ENCODE measurements at places on chromosomes 3 and 15.

DNA sequence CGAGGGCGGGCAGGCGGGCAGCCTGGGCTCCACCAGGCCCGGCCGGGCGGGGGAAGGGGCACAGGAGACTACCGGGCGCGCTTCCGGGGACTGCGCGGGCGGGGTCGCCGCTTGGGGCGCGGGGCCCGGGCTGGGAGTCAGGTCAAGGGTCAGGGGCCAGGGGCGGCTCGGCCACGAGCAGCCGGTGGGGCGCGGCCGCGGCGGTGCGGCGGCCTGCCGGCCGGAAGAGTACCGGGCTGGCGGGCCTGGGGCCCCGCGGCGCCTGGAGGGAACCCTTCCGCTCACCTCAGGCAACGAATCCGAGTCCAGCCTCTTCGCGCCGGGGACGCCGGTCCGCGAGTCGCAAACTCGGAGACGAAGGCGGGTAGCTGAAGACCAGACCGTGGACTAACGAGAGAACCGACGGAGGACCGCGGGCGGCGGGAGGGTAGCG is 225 bp downstream of the RHOA start:
- no peak for DNase-seq
- peaks cover 33% of the 10 kb centered on the region for H3K4me1 ChIP-seq
- H3K27me3 ChIP-seq: no peaks in the 10 kb centered on the region

DNA sequence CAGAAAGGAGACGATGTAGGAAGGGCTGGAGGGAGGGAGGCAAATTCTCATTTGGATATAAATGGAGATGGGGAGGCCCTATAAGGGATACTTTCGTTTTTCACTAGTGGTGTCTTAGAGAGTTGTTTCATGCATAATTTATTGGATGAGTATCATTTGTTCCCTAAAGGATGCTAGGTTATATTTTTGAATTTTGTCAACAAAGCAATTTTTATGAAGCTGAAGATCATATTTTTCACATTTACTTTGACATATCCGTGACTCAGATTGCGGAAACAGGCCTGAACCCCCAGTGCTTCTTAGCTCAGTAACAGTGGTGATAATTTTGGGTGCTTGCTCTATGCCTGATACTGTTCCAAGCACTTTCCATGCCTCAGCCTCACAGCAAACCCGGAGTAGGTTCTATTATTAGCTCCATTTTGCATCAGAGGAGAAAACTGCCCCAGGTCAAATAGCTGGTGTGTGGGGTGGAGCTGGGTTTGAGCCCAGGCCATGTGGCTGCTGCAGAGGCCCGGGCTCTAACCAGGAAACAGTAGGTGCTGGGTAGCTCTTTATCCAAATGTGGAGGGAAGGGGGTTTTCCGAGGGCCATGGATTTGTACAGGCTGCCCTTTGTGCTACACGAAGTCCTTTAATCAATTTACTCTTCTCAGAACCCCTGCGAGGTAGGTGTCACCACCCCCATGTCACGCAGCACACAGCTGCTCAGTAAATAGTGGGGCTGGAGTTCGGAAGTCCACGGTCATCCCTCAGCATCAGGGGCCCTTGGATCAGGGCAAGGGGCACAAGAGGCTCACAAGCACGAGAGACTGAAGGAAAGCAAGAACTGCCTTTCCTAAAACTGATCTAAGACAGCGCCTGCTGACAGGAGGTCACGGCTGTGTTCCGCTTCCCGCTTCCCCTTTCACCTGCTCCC is 99.1 kb downstream of the SLC49A4 start:
- H3K4me1 ChIP-seq: peaks cover 6% of the 10 kb centered on the region
- H3K27me3 ChIP-seq: no peaks in the 10 kb centered on the region
- no peak overlapping the region for H3K27ac ChIP-seq
- DNase-seq: no peak

DNA sequence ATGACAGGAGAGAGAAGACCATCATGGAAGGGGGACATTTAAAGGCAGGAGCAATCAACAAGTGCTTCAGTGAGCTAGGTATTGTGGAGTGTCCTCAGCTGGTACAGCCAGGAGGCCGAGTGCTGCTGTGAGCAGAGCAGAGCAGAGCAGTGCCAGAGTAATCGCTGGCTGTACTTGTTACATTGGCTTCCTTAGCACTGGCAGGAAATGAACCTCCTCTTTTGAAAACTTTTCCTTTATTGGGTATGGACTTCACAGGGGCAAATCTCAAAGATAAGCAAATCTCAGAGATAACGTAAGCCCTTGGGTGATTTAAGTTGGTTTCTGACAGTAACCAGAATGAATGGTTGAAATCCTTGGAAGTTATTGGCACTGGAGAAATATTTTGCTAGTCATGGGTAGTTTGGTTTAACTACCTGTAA is 2.1 kb downstream of the SH3GL3 start:
- DNase-seq: no peak
- H3K36me3 ChIP-seq: no peaks in the 10 kb centered on the region
- peaks cover 52% of the 10 kb centered on the region for H3K27me3 ChIP-seq

DNA sequence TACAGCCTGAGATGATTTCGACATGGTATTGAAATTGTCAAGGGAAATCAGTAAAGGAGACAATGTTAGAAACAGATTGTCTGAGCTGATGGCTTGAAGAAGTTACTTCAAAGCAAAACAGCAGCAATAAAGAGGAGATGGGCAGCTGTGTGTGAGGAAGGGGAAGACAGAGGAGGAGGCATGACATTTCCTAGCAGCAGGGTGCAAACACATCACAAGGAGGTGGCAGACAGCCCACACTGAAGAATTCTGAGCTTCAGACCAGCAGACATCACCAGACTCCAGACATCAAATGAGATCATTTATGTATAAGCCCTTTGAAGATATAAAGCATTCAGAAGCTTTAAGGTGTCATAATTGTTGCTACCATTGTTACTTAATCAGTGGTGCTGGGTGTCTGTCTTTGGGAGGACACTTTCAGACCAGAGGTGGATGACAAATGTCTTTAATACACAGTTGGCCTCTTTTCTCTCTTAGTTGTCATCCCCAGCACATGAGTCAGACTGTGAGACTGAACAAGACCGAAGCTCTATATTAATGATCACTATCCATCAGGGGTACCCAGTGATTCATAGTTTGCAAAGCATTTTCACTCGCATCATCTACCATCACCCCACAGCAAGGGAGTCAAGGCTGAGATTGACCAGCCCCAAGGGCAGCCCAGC is 203.9 kb downstream of the MINAR1 start:
- H3K36me3 ChIP-seq: peaks cover 14% of the 10 kb centered on the region
- no peaks in the 10 kb centered on the region for H3K4me1 ChIP-seq
- no peak overlapping the region for H3K27ac ChIP-seq
- H3K4me3 ChIP-seq: no peak overlapping the region

GRCh38 chr3:35409991-35410390 is 229.3 kb upstream of the ARPP21 start:
- DNase-seq: no peak
- no peak overlapping the region for H3K27ac ChIP-seq
- H3K4me3 ChIP-seq: no peak overlapping the region
- H3K4me1 ChIP-seq: no peaks in the 10 kb centered on the region
- H3K36me3 ChIP-seq: no peaks in the 10 kb centered on the region

GRCh38 chr15:55514414-55514850 is 6.4 kb upstream of the DNAAF4 start:
- peaks cover 7% of the 10 kb centered on the region for H3K27me3 ChIP-seq
- H3K4me3 ChIP-seq: no peak overlapping the region
- no peak for DNase-seq
- H3K27ac ChIP-seq: no peak overlapping the region
- H3K36me3 ChIP-seq: no peaks in the 10 kb centered on the region

GRCh38 chr3:159260049-159260662 is 458.3 kb downstream of the MFSD1 start:
- no peaks in the 10 kb centered on the region for H3K36me3 ChIP-seq
- H3K27me3 ChIP-seq: peaks cover 15% of the 10 kb centered on the region
- DNase-seq: no peak
- no peak overlapping the region for H3K4me3 ChIP-seq

DNA sequence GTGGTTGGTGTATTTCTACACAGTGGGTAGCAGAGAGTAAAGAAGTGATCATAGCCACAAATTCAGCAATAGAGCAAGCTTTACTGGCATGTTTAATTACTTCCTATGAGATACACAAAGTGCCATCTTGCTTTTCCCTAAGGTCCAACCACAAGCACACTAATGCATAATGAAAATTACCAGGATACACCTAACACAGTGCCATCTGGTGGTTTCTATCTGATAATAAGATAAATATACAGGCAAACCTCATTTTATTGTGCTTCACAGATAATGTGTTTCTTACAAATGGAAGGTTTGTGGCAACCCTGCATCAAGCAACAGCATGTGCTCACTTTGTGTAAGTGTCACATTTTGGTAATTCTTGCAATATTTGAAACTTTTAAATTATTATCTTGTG is 223.0 kb downstream of the NSUN3 start:
- no peak for DNase-seq
- no peak overlapping the region for H3K4me3 ChIP-seq
- H3K27me3 ChIP-seq: no peaks in the 10 kb centered on the region
- no peak overlapping the region for H3K27ac ChIP-seq
- no peaks in the 10 kb centered on the region for H3K4me1 ChIP-seq
- H3K36me3 ChIP-seq: no peaks in the 10 kb centered on the region

DNA sequence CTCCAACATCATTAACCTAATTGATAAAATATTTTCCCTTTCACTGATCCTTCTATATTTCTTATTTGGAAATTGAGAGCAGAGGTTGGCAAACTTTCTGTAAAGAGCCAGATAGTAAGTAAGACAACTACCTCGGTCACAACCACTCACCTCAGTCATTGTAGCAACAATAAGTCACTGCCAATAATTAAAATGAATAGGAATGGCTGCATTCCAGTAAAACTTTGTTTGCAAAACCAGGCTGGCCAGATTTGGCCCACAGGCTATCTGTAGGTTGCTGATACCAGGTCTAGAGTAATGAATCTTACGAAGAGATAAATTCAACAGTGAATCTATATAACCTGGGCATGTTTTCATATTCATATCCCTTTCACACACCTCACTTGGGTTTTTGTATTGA is 316.2 kb upstream of the TBC1D5 start:
- H3K27me3 ChIP-seq: peaks cover 2% of the 10 kb centered on the region
- H3K27ac ChIP-seq: no peak overlapping the region
- no peak for DNase-seq
- H3K4me3 ChIP-seq: no peak overlapping the region
- no peaks in the 10 kb centered on the region for H3K4me1 ChIP-seq
- peaks cover 13% of the 10 kb centered on the region for H3K36me3 ChIP-seq

DNA sequence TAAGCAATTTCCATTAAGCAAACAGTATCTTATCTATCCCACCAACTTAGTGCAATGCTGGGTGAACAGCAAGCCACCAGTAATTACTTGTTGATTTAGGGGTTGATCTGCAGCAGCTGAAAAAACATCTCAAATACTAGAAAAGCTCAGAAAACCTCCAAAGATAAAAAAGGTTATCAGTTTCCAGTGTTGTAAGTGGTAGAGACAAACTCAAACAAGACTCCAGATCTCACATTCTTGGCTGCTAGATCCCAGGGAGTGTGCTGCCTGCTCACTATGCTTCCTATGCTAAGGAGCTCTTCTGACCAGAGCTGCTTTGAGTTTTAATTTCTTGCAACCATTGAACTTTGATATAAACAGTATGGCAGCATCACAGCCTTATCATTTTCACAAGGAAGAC is 11.3 kb downstream of the B3GALNT1 start:
- H3K27me3 ChIP-seq: no peaks in the 10 kb centered on the region
- no peak overlapping the region for H3K27ac ChIP-seq
- no peak for DNase-seq
- H3K36me3 ChIP-seq: peaks cover 2% of the 10 kb centered on the region

DNA sequence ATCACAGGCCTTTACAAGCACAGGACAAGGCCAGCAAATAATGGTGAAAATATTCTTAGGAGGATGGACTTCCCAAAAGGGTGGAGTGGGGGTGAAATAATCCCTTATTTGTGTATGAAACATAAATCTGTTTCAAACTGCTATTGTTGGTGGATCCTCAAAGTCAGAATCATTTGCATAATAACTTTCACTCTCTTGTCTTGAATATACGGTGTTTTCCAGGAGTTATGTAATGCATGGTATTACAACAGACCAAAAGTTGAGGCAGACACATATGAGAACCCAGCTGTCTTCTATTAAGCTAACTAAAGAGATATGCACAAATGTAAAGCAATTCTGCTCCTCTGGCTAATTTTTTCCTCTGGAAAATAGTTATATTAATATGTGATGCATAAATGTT is 57.7 kb downstream of the PRTG start:
- peaks cover 2% of the 10 kb centered on the region for H3K4me1 ChIP-seq
- H3K36me3 ChIP-seq: no peaks in the 10 kb centered on the region
- DNase-seq: no peak
- no peak overlapping the region for H3K27ac ChIP-seq
- H3K27me3 ChIP-seq: peaks cover 3% of the 10 kb centered on the region
- H3K4me3 ChIP-seq: no peak overlapping the region

GRCh38 chr3:127675651-127676391 is 3.1 kb downstream of the ABTB1 start:
- H3K27ac ChIP-seq: peak overlapping the region; percentile 89
- peaks cover 54% of the 10 kb centered on the region for H3K4me1 ChIP-seq
- DNase-seq: no peak
- peak overlapping the region; percentile 15 for H3K4me3 ChIP-seq
- H3K27me3 ChIP-seq: no peaks in the 10 kb centered on the region

DNA sequence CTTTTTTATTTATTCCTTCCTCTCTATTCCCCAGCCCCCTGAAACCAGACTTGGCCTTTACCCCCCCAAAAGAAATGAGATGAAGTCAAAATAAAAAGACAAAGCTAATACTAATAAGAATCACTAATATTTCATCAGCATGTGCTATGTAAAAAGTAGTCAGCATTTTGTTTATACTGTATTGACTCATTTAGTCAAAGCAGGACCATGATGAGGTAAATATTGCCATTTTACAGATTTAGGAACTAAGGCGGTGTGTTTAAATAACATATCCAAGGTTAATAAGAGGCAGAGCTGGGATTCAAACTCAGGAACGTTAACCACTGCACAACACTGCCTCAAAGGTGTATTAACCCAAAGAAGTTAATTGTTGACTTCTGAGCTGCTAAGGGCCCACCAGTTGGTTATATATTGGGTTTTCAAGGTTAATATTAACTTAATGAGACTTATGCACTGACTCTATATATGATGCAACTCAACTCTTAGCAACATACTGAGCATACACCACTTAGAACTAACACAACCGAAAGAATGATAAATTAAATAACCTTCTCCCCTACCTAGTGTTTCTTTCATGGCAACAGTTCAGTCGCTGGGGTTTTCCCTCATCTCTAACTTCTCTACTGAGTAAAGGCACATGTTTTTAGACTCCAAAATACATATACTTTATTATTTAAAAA is 34.7 kb downstream of the FOXP1 start:
- H3K27ac ChIP-seq: no peak overlapping the region
- H3K4me3 ChIP-seq: no peak overlapping the region
- DNase-seq: no peak
- H3K27me3 ChIP-seq: no peaks in the 10 kb centered on the region
- H3K4me1 ChIP-seq: peaks cover 2% of the 10 kb centered on the region
